ENCODE measurements at places on chromosomes 4 and X.

GRCh38 chr4:4696530-4696929 is 154.7 kb upstream of the STX18 start:
- DNase-seq: no peak

- peak; percentile 44 for DNase-seq
Observed at GRCh38 chr4:150385606-150386005, 196.3 kb upstream of the MAB21L2 start.

DNA sequence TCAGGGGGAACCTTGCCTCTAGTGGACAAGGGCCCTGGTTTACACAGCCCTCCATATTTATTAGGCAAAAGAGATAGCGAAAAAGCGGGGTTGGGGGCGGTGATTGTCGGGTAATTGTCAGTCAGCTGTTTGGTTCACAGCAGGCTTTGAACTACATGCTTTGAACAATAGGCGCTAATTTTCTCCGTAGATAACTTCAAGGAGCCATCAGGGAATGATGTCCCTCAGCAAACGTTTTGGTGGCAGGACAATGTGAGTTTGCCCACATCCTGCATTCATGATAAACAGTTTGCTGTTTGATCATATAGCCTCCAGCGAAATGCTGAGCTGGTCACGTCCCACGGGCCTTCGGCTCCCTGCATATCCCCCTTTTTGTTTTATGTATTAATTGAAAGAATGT is 65.2 kb downstream of the KANTR start:
- no peak for DNase-seq

GRCh38 chr4:111027526-111027925 is 404.6 kb upstream of the PITX2 start:
- no peak for DNase-seq

- DNase-seq: no peak
Observed at GRCh38 chr4:40870150-40870549, 120.4 kb downstream of the NSUN7 start.

DNA sequence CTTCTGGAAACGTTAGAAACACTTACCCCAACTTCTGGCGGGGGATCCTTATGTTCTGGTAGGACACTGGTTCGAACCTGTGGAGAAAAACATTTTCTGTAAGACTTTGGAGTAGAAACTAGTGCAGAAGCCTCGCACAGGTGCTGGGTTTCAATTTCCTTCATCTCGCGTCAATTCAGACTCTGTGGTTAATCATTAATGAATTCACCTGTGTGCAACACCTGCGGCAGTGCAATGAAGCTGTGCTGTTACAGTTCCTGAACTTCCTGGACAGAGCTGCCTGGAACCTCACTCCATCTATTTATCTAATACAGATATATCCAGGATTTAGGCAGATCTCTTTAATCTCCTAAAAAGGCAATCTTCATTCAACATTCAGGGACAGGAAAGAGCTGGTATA is 531.4 kb downstream of the INPP4B start:
- DNase-seq: no peak

- DNase-seq: no peak
Observed at GRCh38 chr4:78691971-78692821, 84.0 kb upstream of the BMP2K start.

- DNase-seq: peak; percentile 48
Observed at GRCh38 chr4:38949411-38950051, 81.9 kb downstream of the FAM114A1 start.

DNA sequence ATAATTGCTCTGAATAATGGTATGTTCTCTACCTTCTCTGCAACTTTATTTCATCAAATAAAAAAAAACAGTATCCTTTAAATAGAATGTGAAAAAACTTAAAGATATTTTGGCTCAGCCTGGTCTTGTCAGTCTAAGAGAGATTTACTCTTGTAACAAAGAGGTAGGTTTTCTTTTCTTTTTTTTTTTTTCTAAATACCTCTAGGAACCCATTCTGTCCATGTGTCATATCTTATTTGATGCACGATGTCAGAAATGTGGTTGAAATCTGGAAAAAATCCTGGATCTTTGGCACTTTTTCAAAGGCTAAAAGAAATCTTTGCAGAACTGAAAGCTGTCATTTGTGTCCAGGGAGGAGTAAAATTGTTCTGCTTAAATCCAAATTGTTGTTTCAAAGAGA is 17.3 kb upstream of the FGF5 start:
- no peak for DNase-seq

GRCh38 chr4:4386296-4386735 is 586 bp upstream of the NSG1 start:
- DNase-seq: peak; percentile 49

DNA sequence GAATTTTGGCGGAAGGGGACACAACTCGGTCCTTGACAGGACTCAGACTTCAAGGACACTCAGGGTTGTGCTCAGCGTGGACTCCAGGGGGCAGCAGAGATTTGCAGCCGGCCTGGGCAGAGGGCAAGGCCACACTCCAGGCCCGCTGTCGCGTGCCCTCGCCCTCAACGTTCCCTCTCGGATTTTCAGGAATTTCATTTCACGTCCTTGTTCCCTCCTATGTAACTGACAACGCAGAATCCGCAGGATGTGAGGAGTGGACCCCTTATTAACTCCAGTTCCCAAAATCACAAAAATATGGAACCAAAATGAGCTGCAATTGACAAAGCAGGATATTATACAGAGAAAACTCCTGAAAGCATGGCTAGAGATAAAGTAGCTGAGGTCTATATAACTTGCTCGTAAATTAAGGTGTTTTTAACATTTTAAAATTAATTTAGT is 21.0 kb upstream of the DCTD start:
- DNase-seq: peak; percentile 68

GRCh38 chr4:111530446-111530845 is 614.8 kb upstream of the FAM241A start:
- DNase-seq: no peak

- DNase-seq: no peak
Observed at GRCh38 chr4:63729519-63729918, 679.7 kb downstream of the TECRL start.

GRCh38 chr4:123390846-123391456 is 5.6 kb upstream of the SPRY1 start:
- peak; percentile 41 for DNase-seq

DNA sequence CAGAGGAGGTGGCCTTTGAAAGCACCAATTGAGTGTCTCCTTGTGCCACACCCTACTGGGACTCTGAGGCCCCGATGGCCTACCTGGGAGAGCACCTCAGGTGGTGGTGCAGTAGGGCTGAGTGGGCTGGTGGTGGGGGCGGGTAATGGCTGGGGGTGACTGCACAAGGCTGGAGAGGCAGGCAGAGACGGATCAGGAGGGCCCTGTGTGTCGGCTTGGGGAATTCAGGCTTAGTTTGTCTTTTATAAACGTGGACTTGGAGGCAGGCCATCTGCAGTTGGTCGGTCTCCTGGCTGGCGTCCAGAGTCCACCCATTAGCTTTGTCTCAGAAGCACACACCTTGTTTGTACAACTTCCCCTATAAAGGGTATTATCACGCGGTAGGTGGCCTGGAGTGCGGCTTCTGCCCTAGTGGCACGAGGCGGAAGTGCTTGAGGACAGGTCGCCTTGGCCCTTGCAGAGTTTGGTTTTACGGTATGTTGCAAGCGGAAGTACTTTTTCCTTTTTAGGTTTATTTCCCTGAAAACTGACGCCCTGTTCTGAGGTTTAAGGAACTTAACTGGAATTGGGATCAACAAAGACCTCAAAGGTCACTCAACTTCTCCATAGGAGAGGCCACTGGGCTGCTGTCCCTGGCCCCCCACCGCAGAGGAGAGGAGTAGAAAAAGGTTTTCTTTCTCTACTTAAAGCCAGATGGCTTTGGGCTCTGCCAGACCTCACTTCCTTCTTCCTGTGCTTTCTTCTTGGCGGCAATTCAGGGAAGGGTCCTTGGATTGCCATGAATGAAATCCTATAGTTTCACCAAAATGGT is 8.0 kb downstream of the TBC1D14 start:
- DNase-seq: peak; percentile 42

GRCh38 chr4:25367004-25367621 is 9.9 kb upstream of the ANAPC4 start:
- peak; percentile 63 for DNase-seq

DNA sequence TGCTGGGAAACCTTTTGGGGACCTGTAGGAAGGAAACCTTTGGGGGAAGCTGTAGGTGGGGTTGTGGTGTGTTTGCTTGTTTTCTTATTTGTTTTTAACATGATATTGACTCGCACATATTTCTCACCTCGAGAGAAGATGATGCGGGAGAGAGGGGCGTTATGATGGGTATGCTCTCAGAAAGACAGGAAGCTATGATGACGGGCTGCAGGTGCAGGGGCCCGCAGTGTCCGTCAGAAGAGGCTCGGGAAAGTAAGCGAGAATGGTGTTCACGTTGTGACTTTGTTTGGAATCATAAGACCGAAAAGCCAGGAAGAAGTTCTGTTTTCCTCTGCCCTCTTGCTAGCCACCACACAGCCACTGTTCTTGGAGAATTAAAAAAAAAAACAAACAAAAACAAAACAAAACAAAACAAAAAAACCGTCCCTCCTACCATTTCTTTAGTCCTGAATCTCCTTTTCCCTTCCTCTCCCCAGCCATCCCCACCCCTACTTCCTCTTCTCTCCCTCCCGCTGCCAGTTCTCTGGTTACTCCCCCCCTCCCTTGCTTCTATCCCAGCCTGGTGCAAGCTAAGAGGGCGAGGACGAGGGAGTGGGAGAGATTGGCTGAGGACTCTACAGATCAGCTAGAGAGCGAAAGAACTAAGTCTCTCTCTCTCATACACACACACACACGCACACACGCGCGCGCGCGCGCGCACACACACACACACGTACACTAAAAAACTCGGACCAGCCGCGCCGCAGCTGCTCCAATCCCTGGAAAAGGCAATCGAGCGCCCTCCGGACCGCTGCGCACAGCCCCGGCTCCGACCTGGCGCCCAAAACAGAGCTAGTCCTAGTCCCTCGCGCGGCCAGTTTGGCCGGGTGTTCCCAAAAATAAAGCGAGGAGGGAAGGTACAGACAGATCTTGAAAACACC is at the start of gene BMP3:
BMP3 (plus strand) TSS at position 648 of the 920 bp plus-strand sequence. CDS start 577 bp downstream, outside the sequence.
- DNase-seq: peak; percentile 8

DNA sequence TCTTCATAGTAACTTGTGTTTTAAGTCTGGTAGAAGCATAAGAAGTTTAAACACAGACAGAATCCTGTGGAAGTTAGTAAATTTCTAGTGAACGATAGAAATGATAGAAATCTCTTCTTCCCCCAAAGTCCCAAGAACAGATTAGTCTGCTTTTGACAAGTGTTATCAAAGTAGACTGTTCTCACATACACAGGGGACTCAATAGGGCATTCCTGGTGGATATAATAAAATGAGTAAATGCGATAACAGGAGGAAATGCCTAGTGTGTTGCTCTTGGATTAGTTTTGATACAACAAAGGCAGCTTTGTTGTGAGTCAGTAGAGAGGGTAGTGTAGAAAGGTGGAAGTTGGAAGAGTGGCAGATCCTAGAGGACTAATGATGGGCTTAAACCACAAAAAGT is 43.5 kb downstream of the CLCN3 start:
- peak; percentile 29 for DNase-seq

DNA sequence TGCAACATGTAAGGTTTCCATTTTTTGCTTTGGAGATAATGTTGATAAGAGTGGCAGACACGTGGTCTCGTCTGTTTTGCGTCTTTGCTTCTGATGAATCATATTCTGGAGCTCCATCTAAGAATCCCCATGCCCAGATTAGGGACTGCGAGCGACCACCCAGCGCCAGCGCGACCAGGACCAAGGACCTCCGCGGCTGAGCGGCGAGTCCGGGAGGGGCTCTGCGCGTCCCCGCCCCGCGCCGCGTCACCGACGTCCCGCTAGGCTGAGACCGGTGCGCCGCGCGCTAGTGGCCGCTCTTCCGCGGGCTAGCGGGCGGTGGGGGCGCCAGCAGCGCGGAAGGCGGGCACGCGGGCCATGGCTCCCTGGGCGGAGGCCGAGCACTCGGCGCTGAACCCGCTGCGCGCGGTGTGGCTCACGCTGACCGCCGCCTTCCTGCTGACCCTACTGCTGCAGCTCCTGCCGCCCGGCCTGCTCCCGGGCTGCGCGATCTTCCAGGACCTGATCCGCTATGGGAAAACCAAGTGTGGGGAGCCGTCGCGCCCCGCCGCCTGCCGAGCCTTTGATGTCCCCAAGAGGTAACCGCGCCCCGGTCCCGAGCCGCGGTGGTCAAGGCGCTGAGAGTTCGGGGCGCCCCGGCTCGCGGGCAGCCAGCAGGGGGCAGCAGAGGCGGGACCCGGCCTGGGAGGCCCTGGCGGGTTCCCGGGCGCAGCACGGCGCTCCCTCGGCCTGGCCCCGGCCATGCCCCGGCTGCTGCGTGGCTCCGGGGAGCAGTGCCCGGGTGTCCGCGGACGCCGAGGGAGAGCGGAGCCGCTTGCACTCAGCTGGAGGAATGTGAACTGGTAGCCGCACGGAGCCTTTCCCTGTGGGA is at the start of gene SRD5A3:
SRD5A3 (plus strand) TSS at position 263 of the 871 bp plus-strand sequence; CDS start at position 358, 95 bp downstream.
- DNase-seq: peak; percentile 63

GRCh38 chr4:169293343-169294176 is 22.8 kb upstream of the SH3RF1 start:
- no peak for DNase-seq

GRCh38 chr4:44684648-44685047 is 6.4 kb downstream of the GUF1 start:
- DNase-seq: no peak

DNA sequence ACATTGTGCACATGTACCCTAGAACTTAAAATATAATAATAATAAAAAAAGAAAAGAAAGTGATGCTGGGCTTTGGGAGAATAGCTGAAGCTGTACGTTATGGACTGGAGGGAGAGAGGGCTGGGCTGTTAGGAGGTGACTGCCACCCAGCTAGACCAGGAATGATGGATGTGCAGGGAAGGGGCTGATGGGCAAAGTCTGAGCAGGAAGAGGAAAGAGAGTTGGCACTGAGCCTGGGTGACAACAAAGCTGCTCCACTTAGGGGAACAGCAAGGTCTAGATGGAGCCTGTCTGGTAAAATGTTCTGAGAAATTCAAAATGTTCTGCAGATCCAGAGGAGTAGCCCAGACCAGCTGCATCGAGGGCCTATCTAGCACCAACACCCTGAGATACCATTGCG is 32.3 kb downstream of the MED28 start:
- no peak for DNase-seq

DNA sequence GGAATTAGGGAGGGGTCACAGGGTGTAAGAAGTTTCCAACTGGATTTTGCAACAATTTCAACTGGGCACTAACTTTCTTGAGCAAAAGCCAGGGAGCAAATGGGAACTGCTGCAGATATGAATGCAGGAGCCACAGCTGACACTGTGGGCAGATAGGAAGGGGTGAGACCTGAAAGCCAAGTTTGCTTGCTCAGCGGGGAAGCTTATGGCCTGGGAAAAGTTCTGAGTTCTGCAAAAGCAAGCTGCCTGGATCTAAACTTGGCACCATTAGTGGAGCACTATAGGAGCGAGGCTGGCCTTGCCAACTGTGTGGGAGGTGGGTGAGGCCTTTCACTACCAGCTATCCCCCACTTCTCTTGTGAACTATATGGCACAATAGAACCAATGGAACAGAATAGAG is 11.1 kb downstream of the CYSLTR1 start:
- DNase-seq: no peak

DNA sequence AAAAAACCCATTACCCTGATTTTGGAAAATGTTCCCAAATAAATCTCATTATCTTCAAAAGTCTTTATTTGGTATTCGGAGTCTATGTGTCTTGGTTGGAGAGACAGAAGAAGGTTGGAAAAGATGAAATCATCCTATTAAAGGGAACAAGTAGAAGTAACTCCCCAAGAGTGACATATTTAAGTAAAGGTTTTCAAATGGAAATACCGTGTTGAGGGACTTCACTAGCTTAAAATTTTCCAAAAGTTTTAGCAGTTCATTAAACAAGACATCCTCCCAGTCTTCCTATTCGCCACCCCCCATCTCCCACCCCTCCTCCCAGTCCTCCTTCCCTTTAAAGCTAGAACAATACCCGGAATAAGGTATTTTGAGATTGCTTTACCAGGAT is 62.7 kb upstream of the CCDC160 start:
- no peak for DNase-seq
